ENCODE measurements at places on chromosomes 12 and 14.

GRCh38 chr14:50089208-50089607 lies 27.2 kb downstream of the VCPKMT start:
- no peak for DNase-seq
- H3K27ac ChIP-seq, result no peak overlapping the region
- H3K27me3 ChIP-seq, result no peaks in the 10 kb centered on the region

DNA sequence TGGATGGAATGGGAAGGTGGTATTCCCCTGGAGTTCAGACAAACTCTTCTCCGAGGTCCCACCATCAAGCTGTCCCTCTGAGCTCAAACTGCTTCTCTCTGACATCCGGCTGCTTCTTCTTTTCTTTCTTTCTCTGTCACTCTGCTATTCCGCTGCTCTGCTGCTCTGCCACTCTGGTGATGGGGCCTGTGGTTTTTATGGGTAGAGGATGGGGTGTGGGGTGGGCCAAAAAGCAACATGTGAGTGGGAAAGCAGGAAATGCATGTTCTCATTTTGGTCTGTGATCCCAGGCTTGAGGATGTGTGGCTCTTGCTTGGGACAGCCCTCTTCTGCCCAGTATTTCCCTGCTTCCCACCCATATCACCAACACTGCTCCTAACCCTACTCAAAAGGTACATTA lies 30.6 kb downstream of the CLECL1 start:
- H3K27ac ChIP-seq, result no peak overlapping the region
- DNase-seq, result no peak
- no peaks in the 10 kb centered on the region for H3K27me3 ChIP-seq
- H3K36me3 ChIP-seq, result no peaks in the 10 kb centered on the region

DNA sequence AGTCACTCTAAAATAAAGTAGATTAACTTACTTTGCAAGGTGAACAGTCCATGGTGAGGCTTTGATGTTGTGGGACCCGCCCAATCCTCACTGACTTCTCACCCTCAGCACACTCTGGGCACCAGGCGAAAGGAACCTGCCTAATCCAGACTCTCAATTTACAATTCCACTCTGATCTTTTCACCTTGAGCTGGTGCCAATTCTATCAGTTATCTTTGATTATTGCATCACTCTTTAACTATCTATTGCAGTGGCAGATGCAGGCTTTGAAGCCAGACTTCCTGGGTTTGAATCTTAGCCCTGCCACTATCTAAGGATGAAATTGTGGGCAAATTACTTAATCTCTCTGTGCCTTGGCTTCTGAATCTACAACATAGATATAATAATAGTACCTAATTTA lies 18.9 kb upstream of the RASSF8 start:
- H3K27ac ChIP-seq, result no peak overlapping the region
- H3K4me1 ChIP-seq, result peaks cover 2% of the 10 kb centered on the region
- H3K27me3 ChIP-seq, result no peaks in the 10 kb centered on the region
- no peak overlapping the region for H3K4me3 ChIP-seq
- H3K36me3 ChIP-seq, result no peaks in the 10 kb centered on the region

DNA sequence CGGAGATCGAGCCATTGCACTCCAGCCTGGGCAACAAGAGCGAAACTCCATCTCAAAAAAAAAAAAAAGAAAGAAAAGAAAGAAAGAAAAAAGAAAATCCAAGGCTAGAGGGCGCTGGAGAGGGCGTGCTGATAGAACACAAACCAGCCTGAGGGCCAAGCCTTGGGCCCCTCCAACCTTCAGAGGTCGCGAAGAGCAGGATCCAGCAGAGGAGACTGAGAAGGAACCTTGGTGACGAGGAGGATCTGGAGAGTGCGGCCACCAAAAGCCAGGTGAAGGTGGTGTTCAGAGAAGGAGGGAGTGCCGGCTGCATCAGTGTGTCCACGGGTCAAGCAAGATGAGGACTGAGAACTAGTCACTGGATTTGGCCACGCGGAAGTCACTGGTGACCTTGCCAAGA lies 4.1 kb upstream of the DYNC1H1 start:
- no peaks in the 10 kb centered on the region for H3K27me3 ChIP-seq
- H3K36me3 ChIP-seq, result no peaks in the 10 kb centered on the region
- H3K4me1 ChIP-seq, result peaks cover 3% of the 10 kb centered on the region
- peak overlapping the region; percentile 18 for H3K4me3 ChIP-seq
- peak; percentile 50 for DNase-seq

GRCh38 chr12:112907415-112908157 lies 824 bp downstream of the OAS1 start:
- H3K27ac ChIP-seq, result no peak overlapping the region
- peaks cover 3% of the 10 kb centered on the region for H3K4me1 ChIP-seq
- peak; percentile 18 for DNase-seq
- H3K36me3 ChIP-seq, result no peaks in the 10 kb centered on the region
- H3K27me3 ChIP-seq, result no peaks in the 10 kb centered on the region
- H3K4me3 ChIP-seq, result no peak overlapping the region

DNA sequence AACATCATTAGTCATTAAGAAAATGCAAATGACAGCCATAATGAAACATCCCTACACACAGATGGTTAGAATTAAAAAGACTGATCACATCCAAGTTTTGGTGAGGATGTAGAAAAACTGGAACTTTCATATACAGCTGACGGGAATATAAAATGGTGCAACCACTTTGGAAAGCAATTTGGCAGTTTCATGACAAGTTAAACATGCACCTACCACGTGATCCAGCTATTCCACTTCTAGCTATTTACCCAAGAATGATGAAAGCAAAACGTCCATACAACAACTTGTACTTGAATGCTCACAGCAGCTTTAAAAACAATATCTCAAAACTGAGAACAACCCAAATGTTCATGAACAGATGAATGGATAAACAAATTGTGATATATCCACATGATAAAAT lies 77.9 kb upstream of the AVPR1A start:
- H3K4me1 ChIP-seq, result no peaks in the 10 kb centered on the region
- H3K4me3 ChIP-seq, result no peak overlapping the region
- no peak for DNase-seq
- H3K27ac ChIP-seq, result no peak overlapping the region

DNA sequence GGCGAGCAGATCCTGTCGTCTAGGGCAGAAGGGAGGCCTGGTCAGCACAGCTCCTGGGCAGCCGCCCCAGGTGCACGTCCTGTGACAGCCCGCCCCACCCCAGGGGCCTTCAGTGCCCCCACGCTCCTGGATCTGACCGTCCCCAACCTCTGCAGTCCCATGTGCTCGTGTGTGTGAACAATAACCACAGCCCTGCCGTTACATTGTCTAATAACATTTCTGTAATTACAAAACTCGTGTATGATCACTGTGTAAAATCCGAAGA lies 39.8 kb downstream of the CHGA start:
- no peak overlapping the region for H3K27ac ChIP-seq
- no peaks in the 10 kb centered on the region for H3K27me3 ChIP-seq
- no peak for DNase-seq
- no peak overlapping the region for H3K4me3 ChIP-seq
- peaks cover 4% of the 10 kb centered on the region for H3K36me3 ChIP-seq

- no peak overlapping the region for H3K27ac ChIP-seq
- no peaks in the 10 kb centered on the region for H3K4me1 ChIP-seq
- no peaks in the 10 kb centered on the region for H3K27me3 ChIP-seq
- no peak for DNase-seq
- H3K4me3 ChIP-seq, result no peak overlapping the region
These were observed 61.4 kb downstream of the WSCD2 start for GRCh38 chr12:108190529-108190928.

- no peak for DNase-seq
- H3K4me1 ChIP-seq, result no peaks in the 10 kb centered on the region
These were observed 730 bp downstream of the PPP1R3E start for GRCh38 chr14:23301969-23302289.

DNA sequence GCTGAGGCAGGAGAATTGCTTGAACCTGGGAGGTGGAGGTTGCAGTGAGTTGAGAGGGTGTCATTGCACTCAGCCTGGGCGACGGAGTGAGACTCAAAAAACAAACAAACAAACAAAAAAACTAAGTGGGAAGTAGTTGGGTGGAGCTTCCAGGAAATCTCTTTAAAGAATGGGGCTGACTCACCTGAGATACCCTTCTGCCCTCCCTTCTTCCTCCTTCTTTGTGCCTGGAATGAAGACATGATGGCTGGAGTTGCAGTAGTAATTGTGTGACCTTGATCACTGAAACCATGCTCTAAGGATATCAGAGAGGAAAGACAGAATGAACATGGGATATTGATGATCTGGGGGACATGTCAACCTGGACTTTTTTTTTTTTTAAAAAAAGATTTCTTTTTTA lies 87.6 kb upstream of the MED13L start:
- peak; percentile 87 for DNase-seq
- H3K4me1 ChIP-seq, result peaks cover 3% of the 10 kb centered on the region
- no peaks in the 10 kb centered on the region for H3K27me3 ChIP-seq

- no peak for DNase-seq
- H3K36me3 ChIP-seq, result no peaks in the 10 kb centered on the region
- H3K4me1 ChIP-seq, result no peaks in the 10 kb centered on the region
- no peak overlapping the region for H3K4me3 ChIP-seq
- no peak overlapping the region for H3K27ac ChIP-seq
- no peaks in the 10 kb centered on the region for H3K27me3 ChIP-seq
These were observed 176.3 kb upstream of the ATP2B1 start for GRCh38 chr12:89884952-89885351.

DNA sequence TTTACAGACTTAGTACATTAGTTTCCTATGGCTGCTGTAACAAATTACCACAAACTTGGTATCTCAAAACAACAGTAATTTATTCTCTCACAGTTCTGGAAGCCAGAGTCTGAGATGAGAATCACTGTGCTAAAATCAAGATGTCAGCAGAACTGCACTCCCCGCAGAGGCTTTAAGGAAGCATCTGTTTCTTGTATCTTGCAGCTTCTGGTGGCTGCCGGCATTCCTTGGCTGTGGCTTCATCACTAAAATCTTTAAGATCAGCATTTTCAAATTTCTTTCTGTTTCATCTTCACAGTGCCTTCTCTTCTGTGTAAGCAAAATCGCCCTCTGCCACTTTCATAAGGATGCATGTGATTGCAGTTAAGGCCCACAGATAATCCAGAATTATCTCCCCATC lies 9.4 kb downstream of the STON2 start:
- peak overlapping the region; percentile 56 for H3K27ac ChIP-seq
- H3K4me3 ChIP-seq, result no peak overlapping the region
- H3K36me3 ChIP-seq, result peaks cover 2% of the 10 kb centered on the region

DNA sequence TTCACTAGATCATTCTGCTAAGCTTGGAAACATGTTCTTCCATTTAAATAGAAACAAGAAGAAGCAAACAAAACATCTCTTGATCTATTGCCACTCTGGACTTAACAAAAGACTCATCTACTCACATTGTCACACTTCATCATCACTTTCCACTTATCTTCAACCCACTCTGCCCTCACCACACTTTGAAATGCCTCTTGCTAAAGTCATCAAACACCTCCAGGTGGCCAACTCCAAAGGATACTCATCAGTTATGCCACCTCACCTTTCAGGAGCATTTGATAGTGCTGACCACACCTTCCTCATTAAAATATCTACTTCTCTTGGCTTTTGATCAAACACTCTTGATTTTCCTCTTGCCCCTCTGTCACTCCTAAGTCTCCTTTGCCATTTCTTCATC lies 7.2 kb downstream of the EFCAB11 start:
- peaks cover 3% of the 10 kb centered on the region for H3K36me3 ChIP-seq
- H3K4me3 ChIP-seq, result no peak overlapping the region
- DNase-seq, result no peak
- no peaks in the 10 kb centered on the region for H3K4me1 ChIP-seq
- no peaks in the 10 kb centered on the region for H3K27me3 ChIP-seq

GRCh38 chr14:22836301-22837113 lies at the start of gene MMP14:
MMP14 (plus strand) TSS chr14:22836585; CDS start chr14:22836818, 233 bp downstream.
- peaks cover 31% of the 10 kb centered on the region for H3K36me3 ChIP-seq
- H3K27me3 ChIP-seq, result no peaks in the 10 kb centered on the region
- H3K27ac ChIP-seq, result peak within 1 kb of the TSS; percentile 84
- H3K4me1 ChIP-seq, result peaks cover 14% of the 10 kb centered on the region
- DNase-seq, result peak; percentile 49
- peak within 1 kb of the TSS; percentile 98 for H3K4me3 ChIP-seq

- no peak for DNase-seq
- peaks cover 24% of the 10 kb centered on the region for H3K4me1 ChIP-seq
- peaks cover 41% of the 10 kb centered on the region for H3K27me3 ChIP-seq
- no peak overlapping the region for H3K27ac ChIP-seq
- H3K4me3 ChIP-seq, result no peak overlapping the region
These were observed 450 bp downstream of the DDN start for GRCh38 chr12:48998497-48999353.

GRCh38 chr14:35353409-35354172 lies 51.0 kb downstream of the NFKBIA start:
- peaks cover 25% of the 10 kb centered on the region for H3K4me1 ChIP-seq
- no peak overlapping the region for H3K4me3 ChIP-seq
- H3K36me3 ChIP-seq, result no peaks in the 10 kb centered on the region

GRCh38 chr12:25071366-25071765 lies 122.5 kb upstream of the BCAT1 start:
- no peaks in the 10 kb centered on the region for H3K27me3 ChIP-seq
- no peak overlapping the region for H3K27ac ChIP-seq
- H3K4me3 ChIP-seq, result no peak overlapping the region
- DNase-seq, result no peak

DNA sequence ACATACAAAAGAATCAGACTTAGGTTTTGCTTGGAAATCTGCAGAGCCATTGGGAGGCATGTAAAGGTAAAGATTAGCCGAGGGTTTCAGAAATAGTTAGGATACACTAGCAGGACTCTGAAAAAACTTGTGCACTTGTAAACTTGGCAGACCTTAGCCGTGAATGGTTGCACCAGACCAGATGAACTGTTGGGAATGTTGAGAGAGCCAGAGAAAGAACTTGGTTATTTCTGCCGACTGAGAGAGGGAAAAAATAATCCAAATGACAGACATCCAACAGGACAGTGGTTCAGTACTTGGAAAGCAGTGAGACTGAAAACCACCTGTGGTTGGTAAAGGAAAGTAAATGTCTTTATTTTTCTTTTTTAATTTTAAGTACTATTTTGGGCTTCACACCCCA lies 222.5 kb upstream of the DDHD1 start:
- DNase-seq, result no peak
- no peak overlapping the region for H3K4me3 ChIP-seq
- H3K36me3 ChIP-seq, result no peaks in the 10 kb centered on the region
- H3K27ac ChIP-seq, result no peak overlapping the region
- H3K27me3 ChIP-seq, result no peaks in the 10 kb centered on the region

DNA sequence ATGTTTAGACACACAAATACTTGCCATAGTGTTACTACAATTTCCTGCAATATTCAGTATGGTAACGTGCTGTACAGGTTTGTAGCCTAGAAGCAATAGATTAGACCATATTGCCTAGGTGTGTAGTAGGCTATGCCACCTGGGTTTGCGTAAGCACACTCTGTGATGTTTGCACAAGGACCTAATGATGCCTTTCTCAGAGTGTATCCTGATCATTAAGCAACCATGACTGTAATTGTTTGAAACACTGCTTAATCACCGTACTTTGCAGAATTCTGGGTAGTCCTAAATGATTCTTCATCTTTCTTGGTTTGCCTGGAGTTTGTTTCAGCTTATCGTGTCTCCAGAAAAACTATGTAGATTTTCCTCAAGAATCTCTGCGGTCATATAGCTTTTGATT lies 11.2 kb upstream of the TCP11L2 start:
- no peak overlapping the region for H3K27ac ChIP-seq
- no peaks in the 10 kb centered on the region for H3K27me3 ChIP-seq
- no peak for DNase-seq
- no peak overlapping the region for H3K4me3 ChIP-seq

All from trophoblast cell (in vitro differentiated cells and primary cell).